ENCODE measurements at places on chromosomes 3 and 15.

DNA sequence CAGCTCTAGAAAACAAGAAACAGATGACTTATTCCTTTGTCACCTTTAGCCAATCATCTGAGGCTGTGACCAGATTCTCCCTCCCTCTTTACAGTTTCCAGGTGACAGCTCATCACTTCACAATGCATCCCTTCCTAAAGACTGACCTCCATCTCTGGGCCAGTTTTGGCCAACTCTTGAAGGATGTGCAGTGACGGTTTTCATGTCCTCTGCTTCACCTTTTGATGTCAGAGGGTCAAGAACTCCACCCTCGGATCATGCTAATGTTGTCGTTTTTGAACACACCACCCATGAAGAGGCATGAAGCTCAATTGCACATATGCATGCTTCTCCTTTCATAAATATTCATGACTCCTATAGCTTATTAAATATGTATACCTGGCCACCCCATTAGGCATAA is 161.2 kb upstream of the SYNPR start:
- DNase-seq: no peak

GRCh38 chr15:32664796-32665195 is 23.3 kb downstream of the SCG5 start:
- DNase-seq: no peak

GRCh38 chr3:186044427-186044826 is 64.5 kb downstream of the ETV5 start:
- no peak for DNase-seq

DNA sequence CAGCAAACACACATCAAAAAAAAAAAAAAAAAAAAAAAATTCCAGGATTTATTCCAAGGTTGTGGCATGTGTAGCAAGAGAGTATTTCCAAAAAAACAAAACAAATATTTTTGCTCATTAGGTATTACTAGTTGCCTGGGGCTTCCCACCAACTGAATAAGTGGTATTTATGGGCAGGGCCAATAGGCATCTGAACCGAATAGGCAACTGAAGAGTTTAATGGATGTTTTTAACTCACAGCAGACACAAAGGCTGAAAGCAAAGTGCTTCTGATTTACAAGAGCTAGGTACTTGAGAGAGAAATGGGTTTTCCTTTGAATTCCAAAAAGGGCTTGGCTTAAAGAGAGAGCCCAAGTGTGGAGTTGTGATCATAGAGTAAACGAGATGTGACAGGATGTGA is 21.4 kb downstream of the EIF4E3 start:
- no peak for DNase-seq

- no peak for DNase-seq
Observed at GRCh38 chr3:108931035-108931434, 22.6 kb downstream of the GUCA1C start.

- DNase-seq: no peak
Observed at GRCh38 chr3:172522871-172523818, at the start of gene TNFSF10. Gene TNFSF10, minus strand, starts transcription at chr3:172523430. Its CDS starts 46 bp downstream, at chr3:172523384.

DNA sequence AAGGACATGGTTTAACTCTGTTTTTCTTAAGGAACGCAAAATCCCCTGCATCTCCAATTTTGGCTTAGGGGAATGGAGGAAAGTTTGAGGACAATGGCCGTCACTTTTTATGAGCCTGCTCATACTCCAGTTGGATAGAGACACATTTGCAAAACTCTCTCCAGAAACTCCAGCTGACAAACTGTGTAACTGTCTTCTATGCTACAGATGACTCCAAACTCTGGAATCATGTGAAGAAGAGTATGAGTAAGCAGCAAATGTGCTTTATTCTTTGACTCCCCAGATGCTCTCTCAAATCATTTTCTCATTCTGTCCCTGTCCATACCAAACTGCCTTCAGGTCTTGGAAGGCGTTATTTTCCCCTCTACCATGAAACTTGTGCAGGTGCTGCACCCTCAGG is 226.5 kb upstream of the GPR149 start:
- DNase-seq: no peak

GRCh38 chr15:34783431-34783830 is 11.9 kb downstream of the ACTC1 start:
- no peak for DNase-seq

- peak; percentile 15 for DNase-seq
Observed at GRCh38 chr3:133038731-133039375, 662 bp downstream of the TMEM108 start.

- no peak for DNase-seq
Observed at GRCh38 chr3:171446801-171447578, 13.2 kb downstream of the TNIK start.

DNA sequence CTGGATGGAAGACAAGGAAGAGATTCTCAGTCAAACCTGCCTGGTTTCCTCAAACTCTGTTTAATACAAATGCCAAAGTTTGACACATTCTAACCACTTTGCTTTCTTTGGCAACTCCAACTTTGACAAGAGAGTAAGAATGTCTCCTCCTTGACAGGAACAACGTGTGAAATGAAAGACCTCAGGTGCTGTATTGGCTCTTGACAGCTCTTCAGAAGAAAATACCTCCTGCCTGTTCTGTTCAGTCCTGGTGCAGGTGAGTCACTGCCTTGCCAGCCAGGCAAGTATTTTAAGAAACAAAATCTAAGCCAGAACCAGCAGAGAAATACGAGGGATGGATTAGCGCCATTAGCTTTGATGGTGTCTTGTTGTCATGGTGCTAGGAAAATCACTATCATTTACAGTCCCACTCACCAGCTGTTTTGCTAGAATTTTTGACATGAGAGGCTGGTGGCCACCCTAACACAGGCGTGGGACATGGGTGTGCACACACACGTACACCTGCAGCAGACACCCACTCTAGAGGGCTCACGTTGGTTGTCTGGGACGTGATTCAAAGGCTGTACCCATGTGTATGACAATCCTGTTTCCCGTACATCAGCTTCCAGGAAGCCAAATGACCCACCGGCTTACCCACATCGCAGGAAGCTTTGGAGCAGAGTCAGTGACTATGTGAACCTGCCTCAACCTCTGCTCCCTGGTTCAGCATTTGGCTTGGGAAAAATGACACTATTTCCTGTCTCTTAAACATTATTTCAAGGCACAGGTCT is 60.4 kb downstream of the CCNL1 start:
- no peak for DNase-seq

DNA sequence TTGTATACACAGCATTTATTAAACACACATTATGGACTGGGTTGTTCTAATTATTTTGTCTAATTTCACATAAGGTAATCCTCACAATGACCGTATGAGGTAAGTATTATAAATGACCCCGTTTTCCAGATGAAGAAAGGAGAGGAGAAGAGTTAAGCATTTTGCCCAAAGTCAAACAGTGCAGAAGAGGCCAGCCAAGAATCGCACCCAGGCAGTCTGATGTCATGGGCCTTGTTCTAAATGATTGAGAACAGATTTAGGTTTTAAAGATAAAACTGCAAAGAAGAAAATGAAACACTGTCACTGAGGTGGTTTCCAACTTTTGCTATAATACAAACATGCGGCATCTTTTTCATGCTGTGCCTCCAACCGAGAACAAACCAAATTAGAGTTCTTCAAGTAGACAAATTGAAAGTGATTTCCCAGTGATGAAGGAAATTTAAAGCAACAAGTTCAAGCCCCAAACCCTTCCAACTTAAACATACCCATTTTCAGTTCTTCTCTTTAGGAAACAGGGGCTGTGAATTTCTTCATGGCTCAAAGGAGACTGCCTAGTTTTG is 155.3 kb downstream of the THRB start:
- DNase-seq: no peak

DNA sequence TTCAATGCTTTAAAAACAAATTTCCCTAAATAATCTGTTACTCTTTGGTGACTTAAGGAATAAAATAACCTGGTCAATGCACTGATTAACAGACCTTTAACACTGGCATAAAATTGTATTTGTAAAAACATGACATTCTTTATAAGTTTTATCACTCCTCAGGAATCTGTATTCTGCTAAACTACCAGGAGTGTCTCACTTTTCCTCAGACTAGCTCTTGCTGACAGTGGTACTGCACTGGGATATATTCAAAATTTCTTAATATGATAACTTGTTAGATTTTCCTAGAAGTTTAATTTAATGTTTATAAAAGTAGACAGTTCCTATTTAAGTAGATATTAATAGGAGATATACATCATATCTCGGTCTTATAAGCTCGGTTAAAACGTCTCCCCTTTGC is 363.4 kb upstream of the ARHGEF26 start:
- no peak for DNase-seq

DNA sequence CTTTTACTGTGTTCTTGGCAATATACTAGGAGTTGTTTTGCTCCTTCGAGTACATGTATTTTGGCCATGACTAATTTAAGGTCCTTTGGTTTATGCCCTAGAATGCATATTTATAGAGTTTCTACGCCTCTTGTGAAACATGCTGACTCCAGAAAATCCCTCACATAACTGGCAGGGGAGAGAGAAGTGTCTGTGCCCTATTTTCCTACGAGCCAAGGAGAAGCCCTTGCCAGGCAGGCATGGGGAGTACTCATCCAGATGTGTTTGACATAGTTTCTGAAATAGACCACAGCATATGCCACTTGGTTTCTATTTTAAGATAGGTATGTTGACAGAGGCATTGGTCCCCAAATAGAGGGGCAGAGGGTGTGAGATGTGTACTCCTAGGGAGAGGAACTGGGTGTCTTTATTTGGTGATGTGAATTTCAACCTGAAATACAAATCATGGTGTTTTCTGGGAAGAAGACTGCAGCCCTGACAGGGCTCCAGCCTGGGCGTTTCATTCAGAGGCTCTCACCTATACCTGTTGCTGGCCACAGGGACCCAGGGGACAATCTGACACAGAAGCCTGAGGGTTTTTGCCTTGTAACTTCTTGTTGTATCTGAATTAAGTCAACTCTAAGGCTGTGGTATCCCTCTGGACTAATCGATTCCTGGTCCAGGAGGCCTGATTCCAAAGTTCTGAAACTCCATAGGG is 267.8 kb upstream of the C2CD4B start:
- no peak for DNase-seq

DNA sequence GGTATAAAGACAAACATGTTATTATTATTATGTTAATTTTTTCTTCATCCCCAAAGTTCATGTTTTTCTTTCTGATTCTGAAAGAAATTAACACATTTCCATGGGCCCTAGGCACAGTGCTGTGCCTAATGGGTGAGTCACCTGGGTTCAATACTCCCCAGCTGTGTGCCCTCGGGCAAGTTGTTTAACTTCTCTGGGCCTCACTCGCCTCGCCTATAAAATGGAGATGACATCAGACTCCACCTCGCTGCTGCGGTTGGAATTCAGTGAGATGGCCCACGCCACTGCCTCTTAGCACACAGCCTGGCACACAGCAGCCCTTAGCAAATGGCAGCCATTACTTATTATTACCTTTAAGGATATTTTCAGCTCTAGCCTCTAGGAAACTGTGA is 22.6 kb downstream of the DNASE1L3 start:
- DNase-seq: no peak

DNA sequence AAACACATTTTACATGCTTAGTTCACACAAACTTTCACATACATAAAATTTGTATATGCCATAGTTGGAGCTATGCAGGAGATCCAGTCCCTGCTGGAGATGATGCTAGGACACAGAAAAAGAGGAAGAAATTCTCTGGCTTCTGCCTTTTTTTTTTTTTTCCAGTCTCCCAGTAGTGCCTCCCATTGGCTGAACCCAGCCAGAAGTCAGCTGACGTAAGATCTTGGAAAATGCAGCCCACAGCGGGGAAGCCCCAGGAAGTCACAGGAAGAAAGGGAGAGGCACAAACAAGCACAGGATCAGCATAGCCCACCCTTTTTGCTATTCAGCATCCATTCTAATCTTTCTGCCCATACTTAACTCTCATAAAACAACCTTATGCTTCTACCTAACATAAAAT is 38.5 kb downstream of the SCN11A start:
- no peak for DNase-seq

- DNase-seq: no peak
Observed at GRCh38 chr3:98322101-98322500, 31.6 kb upstream of the OR5K4 start.

DNA sequence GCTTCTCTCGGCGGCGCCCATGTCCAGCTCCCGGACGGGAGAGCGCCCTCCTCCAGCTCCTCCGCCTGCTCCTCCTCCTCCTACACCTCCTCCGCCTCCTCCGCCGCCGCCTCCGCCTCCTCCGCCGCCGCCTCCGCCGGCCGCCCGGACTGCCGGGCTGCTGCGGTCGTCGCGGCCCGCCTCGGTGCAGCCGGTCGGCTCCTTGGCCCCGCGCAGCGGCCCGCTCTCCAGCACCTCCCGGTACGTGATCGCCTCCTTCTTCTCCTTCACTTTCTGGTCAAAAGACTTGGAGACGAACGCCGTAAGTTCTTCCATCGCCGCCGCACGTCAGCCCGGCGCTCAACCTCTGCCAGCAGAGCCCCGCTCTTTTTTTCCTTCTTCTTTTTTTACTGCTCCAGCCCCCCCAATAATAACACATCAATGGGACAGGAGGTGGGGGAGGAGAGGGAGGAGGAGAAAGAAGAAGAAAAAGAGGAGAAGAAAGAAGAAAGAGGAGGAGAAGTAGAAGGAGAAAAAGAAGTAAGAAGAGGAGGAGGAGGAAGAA is 438 bp downstream of the SHOX2 start:
- no peak for DNase-seq

DNA sequence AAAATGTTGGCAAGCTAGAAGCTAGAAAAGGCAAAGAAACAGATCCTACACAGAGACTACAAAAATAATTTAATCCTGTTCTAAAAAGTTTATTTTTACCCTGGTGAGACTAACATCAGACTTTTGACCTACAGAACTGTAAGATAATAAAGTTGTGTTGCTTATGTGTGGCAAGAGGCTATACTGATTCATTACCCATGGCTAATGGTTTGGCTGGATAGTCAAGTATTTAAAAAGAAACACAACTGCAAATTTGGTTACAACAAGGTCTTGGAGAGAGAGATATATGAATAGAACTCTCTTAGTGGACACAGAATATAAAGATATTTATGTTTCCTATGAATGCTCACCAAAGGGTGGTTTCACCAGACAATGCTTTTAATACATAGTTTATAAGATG is 364.2 kb upstream of the PLSCR5 start:
- DNase-seq: no peak

- no peak for DNase-seq
Observed at GRCh38 chr3:9450126-9450525, 52.7 kb downstream of the SETD5 start.

GRCh38 chr15:68389936-68390817 is 41.8 kb downstream of the ITGA11 start:
- DNase-seq: no peak

DNA sequence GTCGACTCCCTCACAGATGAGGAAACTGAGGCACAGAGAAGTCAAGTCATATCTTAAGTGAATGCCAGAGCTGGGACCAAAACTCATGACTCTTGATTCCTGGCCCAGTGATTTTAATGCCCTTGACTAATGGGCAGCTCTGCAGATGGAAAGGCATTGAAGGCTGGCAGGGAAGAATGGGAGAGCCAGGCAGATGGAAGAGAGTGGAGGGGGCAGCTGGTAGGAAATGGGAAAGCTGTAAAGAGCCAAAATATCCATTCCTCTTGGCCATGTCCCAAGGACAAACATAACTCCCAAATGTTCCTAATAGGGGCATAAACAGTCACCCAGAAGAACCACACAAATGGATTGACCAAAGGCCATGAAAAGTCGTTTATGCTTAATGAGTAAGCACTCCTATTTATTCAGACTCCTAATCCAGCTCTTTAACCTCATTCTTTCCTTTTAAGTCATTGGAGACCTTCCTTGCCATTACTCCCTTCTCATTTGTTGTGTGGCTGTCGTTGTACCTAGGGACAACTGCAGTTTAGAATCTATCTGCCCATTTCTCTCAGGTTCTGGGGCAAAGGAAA is 330.5 kb upstream of the ROPN1 start:
- DNase-seq: no peak

Data from progenitor cell of endocrine pancreas (in vitro differentiated cells).